ENCODE measurements at places on chromosomes 5 and 9. TPM values are rescaled to one million over a fixed set of nuclear protein-coding genes. Genes with fewer than 3 reads are reported as not detected.

FAM193B gene
- 28.1 TPM for total RNA-seq

EMB gene
- 7.9 TPM for total RNA-seq

- DNase-seq: peak; percentile 49
These were observed 1.3 kb downstream of the RAI14 start for GRCh38 chr5:34657274-34657921.

DNA sequence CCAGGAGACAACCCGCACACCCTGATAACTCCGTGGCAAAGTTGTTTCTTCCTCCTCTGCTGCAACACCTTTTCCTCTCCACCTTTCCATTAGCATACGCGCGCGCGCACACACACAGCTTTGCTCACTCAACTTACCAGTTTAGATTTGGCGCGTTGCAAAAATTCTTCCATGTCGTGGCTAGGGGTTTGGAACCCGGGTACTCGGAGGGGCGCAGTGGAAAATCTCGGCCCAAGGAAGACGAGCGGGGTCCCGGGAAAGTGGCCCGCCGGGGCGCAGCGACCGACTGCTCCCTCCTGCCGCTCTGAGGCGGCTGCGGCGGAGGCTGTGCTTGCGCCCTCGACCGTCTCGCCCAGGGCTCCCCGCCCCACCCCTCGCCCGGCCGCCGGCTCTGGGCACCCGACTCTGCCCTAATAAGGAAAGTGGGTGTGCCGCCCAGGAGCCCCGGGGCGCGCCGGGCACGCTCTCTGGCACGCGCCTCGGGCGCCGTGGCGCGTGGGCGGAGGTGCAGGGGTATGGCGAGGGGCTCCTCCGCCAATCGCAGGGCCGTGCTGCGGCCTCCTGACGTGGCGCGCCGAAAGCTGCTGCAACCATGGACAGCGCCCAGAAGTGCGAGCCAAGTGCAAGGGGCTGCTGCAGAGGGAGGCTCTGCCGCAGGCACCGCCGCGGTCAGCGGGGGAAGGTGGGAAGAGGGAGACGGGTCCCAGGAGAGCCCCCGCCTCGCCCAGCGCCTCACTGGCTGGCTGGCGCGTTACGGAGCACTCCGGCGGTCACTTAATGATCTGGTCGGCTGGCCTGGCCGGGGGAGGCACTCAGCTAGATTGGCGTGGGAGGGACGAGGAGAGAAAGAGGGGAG, at the start of gene PRUNE2:
Gene PRUNE2, minus strand, starts transcription at position 324 of the 856 bp plus-strand sequence. Its CDS starts 151 bp downstream, at position 173.
- DNase-seq: peak; percentile 94

- no peak for DNase-seq
These were observed 25.4 kb upstream of the TCF7 start for GRCh38 chr5:134088994-134089560.

- peak; percentile 38 for DNase-seq
These were observed 130.4 kb downstream of the TMEM174 start for GRCh38 chr5:73303148-73304079.

DNA sequence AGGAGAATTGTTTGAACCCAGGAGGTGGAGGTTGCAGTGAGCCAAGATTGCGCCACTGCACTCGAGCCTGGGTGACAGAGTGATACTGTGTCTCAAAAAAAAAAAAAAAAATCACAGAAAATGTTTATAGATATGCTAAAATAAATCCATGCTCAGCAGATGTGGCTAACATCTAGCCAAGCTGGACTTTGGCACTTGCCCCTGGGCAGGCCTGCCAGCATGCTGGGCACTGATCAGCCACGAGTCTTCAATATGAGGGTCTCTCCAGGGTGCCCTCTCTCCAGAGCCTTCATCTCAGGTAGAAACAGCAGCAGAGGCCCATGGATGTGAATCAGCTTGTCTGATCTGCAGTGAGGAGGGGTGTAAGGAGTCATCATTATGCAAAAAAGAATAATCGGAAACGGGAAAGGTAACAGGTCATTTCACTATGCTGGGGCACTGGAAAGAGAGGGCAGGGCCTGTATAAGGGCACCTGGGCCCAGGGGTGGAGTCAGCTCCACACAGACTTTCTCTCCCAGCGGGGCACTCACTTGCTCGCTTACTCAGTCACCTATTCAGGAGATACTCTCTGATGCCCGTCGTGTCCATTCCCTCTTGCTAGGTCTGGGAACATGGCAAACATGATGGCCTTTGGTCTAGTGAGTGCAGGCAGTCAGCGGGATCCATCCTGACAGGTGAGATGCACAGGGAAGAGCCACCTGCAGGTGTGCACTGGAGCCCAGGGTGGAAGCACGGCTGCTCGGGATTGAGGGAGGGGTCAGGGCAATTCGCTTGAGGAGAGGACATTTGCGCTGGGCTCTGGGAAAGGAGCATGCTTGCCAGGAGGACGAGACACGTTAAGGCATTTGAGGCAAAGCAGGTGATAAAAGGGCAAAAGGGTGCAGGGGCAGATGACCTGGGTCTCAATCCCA, 17.1 kb downstream of the RNF44 start:
- no peak for DNase-seq

FAM114A2 gene
- 18.1 TPM for total RNA-seq

DNA sequence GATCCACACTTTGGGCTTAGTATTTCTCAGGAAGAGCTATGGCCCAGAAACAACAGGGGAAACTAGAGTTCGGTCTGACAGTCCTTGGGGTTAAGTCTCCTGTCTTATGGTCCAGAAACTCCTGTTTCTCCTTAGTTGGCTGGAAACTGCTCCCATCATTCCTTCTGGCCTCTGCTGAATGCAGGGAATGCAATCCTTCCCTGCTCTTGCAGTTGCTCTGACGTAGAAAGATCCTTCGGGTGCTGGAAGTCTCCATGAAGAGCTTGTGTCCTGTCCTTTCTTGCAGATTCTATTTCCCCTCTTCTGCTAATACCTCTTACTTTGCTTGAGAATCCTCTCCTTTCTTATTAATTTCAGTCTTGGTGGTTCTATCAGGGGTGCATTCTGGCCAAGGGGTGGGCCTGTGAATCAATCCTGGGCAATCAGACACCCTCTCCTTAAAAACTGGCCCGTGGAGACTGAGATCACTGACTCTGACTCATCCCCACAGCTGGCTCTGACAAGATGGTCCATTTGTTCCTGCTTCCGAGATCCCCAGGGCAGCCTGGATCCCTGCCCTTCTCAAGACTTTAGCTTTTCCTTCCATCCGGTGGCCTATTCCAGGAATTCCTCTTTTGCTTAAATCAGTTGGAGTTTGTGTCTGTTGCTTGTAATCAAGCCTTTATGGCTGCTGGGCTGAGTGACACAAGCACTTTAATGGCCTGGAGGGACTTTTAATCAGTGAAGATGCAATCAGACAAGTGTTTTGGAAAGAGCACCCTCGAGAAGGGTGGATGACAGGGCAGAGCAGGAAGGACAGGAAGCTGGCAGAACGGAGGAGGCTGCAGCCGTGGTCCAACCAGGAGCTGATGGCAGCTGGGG, 23.7 kb downstream of the PTGS1 start:
- DNase-seq: peak; percentile 28

GABBR2 gene
- total RNA-seq: 0.41 TPM

SLC25A2 gene
- not detected for total RNA-seq

DNA sequence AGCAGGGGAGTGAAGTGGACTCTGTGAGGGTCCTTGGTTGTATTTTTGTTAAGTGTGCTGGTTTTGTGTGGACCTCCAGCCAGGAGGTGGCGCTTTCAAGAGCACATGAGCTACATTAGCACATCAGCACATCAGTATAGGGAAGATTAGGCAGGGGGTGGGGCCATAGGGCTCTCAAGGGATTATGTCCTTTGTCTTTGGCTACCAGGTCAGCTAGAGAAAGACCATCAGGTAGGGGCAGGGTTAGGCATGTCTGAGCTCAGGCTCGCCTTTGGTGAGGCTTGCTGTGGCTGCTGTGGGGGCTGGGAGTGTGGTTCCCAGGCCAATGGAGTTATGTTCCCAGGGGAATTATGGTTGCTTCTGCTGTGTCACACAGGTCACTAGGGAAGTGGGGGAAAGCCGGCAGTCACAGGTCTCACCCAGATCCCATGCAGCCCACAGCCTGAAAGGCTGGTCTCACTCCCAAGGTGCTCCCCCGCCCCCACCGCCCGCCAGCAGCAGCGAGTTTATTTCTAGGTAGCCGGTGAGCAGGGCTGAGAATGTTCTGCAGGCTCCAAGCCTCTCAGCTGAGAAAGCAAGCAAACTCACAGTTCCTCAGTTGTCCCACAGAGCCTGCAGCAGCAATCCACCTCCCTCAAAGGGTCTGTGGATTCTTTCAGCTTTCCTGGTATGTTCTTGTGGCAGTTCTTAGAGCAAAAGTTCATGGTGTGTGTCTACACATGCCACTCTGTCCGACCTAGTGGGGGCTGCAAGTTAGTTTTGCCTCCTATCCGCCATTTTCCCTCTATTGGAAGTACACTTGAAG, 13.7 kb downstream of the OR1J1 start:
- DNase-seq: no peak

- DNase-seq: peak; percentile 55
These were observed 67.5 kb downstream of the SEMA6A start for GRCh38 chr5:116507051-116507537.

All from tongue (tissue), 3 donors.